ENCODE measurements at places on chromosomes 4 and X.

GRCh38 chr4:150283689-150284088 is 205.4 kb downstream of the DCLK2 start:
- peak; percentile 92 for DNase-seq

GRCh38 chr4:7191546-7192251 is 639 bp upstream of the SORCS2 start:
- DNase-seq = no peak

GRCh38 chr4:41998019-41998418 is 7.7 kb downstream of the SLC30A9 start:
- no peak for DNase-seq

GRCh38 chrX:152520653-152521052 is 69.5 kb upstream of the GABRA3 start:
- DNase-seq = no peak

DNA sequence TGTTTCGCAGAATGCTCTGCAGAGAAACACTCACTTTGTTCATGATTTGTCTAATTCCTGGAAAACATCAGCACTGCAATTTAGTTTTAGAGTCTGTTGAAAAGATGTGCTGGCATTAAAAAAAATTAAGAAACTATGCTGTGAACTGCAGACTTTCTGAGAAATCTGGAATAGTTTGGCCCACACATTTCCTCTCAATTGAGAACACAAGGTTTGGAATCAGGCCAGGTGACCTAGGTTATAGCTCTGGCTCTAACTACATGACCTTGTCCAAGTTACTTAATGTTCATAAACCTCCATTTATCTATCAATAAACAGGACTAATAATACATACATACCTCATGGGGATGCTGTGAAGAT is 61.4 kb upstream of the ENPEP start:
- no peak for DNase-seq

GRCh38 chr4:36343501-36344175 is 62.2 kb downstream of the DTHD1 start:
- DNase-seq = no peak

DNA sequence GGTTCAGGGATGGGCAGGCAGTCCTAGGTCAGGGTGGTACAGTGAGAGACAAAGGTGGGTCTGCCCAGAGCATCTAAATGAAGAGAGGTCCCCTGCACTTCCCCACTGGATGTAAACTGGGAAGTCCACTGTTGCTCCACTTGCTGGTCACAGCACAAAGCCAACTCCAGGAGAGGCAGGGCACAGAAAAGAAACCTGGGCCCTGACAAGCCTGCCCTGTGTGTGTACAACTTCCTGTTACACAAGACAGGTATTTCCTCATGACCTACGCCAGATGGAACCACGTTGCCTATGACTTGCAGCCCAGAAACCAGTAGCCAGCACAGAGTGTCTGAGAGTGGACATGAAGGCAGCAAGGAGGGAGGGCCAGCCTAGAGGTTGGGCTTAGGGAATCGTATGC is 161.8 kb downstream of the SH3KBP1 start:
- DNase-seq = no peak

DNA sequence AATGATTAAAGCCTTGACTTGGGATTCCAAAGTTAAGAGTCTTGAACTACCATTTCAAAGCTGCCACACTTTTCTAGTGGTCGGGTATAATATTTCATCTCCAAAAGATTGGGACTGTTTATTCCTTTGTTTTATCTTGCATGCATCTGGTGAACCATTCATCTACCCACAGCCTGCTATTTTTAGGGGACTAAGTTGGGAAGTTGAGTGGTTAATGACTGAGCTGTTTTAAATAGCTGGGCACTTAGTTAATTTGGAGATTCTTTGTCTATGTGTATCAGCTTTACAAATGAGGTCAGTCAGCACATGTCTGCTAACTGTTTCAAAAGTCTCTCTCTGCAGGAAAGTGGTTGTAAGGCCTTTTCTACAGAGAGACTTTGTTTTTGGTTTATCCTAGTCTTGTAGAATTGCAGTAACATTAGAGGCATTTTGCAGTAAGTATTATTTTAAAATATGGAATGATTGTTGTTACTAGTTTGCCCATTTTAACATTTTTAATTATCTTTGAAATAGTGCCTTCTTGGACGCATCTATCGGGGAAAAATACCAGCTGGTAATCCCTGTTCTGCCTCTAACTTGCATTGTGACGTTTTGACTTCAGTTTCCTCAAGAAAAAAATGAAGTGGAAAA is 8.2 kb downstream of the BMP2K start:
- no peak for DNase-seq

- DNase-seq = no peak
Measured at GRCh38 chrX:65637335-65637734, 30.1 kb upstream of the MSN start.

DNA sequence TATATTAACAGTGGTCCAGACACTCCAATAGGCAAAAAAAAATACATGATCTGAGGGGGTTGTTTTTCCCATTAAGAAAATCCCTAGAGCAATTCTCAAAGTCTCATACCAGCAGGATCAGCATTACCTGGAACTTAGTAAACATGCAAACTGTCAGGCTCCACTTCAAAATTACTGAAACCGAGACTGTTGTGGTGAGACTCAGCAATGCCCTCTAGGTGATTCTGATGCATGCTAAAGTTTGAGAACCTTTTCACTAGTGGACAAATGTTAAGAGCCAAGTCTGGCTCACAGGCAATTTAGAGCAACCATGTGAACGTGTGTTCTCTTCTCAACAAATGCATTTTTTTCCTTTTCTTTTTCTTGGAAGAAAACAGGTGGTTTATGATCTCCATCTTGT is 30.2 kb downstream of the NEK1 start:
- no peak for DNase-seq

GRCh38 chrX:153488231-153488914 is 6.4 kb upstream of the BGN start:
- DNase-seq = no peak

GRCh38 chrX:2933125-2933900 is 4.2 kb upstream of the ARSD start:
- no peak for DNase-seq

- DNase-seq = no peak
Measured at GRCh38 chrX:98203800-98204199, 1320.1 kb downstream of the RPA4 start.

GRCh38 chrX:56975611-56976010 is 19.7 kb downstream of the SPIN3 start:
- DNase-seq = no peak

DNA sequence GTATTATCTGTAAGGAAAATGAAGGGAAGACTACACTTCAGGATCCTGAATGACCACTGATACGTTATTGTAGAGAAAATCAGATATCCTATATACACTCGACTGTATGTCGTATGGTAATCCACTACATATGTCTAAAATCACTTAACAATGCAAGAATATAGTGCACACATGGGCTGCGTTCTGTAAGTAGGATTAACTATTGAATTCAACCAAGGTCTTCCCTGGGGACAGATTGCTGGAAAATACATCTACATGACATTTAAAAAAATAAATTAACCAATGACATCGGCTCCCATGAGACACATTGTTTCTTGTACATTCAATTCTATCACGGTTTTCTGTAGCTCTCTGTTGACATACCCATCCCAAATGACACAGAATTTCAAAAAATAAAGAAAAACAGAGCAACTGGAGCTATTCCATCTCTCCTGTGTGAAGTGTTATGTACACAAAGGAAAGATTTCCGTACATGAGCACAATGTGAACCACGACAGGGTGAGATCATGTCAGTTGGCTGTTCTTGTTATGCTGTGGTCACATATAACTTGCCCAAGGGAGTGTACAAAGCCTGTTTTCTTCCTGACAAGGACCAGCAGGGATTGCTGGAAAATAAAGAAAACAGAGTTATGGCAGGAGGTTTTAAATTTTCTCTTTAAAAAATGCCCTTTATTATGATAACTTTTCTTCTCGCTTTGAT is 6.1 kb downstream of the ENOX2 start:
- no peak for DNase-seq

DNA sequence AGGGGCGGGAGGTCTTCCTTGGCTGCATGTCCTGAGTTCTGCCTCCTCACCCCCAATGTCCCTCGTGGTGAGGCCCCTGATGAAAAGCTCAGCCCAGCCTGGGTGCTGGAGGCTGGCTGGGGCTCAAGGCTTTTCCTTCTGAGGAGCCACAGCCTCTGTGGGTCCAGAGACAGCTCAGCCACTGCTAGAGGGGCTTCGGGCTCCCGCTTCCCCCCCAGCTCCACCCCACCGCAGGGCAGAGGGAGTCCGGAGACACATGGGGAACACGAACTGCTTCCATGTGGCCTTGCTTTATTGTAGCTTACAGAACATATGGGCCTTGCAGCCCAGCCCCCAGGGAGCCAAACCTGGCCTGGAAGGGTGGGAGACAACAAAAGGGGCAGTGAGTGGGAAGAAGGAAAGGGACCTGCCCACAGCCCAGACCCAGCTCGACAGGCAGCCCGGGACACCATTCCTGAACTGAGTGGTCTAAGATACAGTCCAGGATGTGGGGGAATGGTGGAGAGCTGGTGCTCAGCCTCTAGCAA is 89.9 kb upstream of the NKX1-1 start:
- no peak for DNase-seq

- no peak for DNase-seq
Measured at GRCh38 chr4:151158979-151159378, 59.6 kb downstream of the RPS3A start.

DNA sequence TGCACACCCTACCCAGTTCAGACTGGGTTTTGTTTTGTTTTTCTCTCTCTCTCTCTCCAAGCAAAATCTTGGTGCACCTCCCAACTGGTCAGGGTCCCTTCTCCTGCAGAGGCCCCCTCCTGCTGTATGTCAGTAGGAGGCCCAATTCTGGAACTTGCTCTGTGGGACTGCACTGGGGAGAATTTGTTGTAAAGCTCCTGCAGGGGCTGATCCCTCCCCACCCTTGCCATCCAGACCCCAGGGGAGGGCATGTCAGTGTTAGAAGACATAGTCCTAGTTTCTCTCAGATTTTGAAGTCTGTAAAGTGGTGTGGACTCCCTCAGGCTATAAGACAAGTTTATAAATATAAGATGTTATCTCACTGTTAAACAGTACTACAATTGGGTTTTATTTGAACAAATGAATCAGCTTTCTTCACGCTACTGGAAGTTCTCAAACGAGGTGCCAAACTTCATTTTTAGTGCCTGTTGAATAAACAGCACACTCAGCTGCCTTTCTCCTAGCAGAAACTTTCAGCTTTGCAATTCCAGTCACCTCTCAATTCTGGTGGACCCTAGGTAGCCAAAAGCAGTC is 88.6 kb upstream of the FRMPD3 start:
- DNase-seq = no peak

- DNase-seq = no peak
Measured at GRCh38 chrX:776529-777230, 146.1 kb downstream of the SHOX start.

- no peak for DNase-seq
Measured at GRCh38 chrX:153789654-153790053, 4.5 kb downstream of the IDH3G start.

DNA sequence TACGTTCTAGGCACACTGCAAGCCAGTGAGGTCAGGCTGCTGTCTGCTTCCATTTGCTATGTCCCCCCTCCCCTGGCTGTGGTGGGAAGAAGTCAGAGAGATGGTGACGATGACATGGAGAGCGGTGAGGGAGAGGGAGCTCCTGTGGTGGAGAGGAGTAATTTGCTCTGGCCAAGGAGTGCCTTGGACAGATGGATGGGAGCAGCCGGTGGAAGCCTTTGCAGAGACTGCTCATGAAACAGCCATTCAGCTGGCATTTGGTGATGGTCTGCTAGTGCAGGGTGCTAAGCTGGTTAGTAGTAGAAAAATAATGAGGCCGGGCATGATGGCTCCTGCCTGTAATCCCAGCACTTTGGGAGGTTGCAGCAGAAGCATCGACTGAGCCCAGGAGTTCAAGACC is 124.1 kb downstream of the FHDC1 start:
- DNase-seq = no peak

DNA sequence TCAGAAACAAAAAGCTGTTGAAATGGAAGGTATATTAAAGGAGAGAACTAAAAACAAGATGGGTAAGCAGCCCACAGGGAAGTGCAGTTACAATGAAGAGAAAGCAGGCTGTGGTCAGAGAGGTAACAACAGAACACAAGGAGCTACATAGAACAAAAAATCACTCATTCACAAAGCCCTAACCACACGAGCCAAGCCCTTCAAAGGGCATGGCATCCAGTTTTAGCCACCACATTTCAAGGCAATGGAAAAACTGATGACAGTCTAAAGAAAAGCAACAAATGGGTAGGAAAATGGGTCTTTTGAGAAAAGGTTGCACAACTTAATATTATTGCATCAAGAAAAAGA is 37.5 kb downstream of the KDR start:
- no peak for DNase-seq

GRCh38 chrX:15269618-15270521 is at the start of gene ASB9:
ASB9 (minus strand) TSS chrX:15270083; CDS start chrX:15269874, 209 bp downstream.
- no peak for DNase-seq

DNA sequence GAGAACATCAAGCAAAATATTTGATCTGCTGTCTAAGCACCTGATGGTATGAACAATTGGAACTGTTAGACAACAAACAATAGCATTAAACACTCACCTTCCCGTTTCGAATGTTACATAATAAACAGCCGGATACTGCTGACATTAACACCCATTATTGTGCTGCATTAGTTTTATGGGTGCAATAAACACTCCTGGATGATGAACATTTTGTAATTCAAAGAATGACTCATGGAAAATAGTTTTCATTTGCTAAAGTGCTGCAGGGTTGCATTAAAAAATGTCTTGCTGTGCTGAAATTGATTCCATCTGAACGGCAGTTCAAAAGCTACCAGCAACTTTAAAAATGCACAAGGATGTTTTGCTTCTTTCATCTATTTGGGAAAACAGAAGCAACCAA is 100.8 kb upstream of the SORBS2 start:
- DNase-seq = no peak

DNA sequence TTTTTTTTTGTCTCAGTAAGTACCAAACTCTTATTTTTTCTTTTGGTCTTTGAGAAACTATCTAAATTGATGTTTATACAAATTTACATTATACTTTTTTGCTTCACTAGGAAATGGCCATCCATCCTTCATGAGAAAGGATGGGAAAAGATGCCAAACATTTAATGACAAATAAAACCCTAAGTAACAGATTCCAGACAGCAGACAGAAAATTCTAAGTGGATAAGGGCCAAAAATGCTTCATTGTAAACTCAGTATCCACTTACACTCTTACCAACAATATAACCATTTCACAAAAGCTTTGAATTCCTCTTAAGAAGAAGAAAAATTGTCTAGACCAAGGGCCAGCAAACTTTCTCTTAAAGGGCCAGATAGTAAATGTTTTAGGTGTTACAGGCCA is 3.5 kb downstream of the GUCY1B1 start:
- DNase-seq = no peak

- no peak for DNase-seq
Measured at GRCh38 chrX:154717824-154718223, 33.1 kb downstream of the GAB3 start.

GRCh38 chrX:83145876-83146275 is 362.2 kb upstream of the POU3F4 start:
- no peak for DNase-seq

DNA sequence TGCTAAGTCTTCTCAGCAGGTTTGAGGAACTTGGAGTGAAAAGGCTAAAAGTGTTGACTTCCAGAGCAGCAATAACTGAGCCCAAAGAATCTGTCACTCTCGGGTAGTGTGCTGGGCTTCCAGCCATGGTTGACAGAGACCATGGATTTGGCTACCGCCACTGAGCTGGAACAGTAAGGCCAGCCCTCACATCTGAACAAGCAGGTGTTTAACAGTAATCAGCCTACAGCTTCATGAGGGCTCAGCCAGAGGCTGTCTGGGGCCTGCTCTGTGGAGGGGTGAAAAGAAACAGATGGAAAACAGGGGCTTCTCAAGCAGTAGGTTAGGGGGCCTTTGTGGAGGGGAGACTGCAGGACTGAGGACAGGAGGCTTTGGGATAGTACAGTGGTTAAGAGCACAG is 14.9 kb downstream of the RASL11B start:
- no peak for DNase-seq

GRCh38 chr4:16659079-16659478 is 239.4 kb downstream of the LDB2 start:
- DNase-seq = peak; percentile 82

Data from AG09319 (cell line).